ENCODE measurements at places on chromosomes 2 and 18.
A peak's percentile ranks its signal among the peaks of the same experiment; 100 is the strongest.

DNA sequence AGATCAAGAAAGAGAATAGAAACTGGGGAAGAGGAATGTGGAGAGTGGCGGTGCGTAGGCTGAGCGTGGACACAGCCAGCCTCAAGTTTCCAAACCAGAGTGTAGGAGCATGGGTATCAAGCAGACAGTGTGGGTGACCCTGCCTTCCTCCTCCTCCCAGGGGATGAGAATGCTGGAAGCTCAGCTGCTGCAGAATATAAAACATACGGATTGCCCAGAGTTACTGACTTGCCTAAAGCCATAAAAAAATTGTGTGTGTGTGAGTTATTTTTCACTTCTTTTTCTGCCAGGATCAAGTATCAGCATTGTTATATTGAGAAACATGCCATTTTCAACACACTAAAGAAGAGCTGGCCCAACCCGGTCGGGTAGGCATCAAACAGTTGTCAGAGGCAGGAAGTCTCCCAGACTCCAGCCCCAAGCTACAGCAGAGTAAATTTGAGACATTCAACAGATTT is 333.3 kb upstream of the ACVR2A start:
- DNase-seq: peak; percentile 52

GRCh38 chr2:241198381-241199279 is 10.2 kb downstream of the ANO7 start:
- no peak for DNase-seq

DNA sequence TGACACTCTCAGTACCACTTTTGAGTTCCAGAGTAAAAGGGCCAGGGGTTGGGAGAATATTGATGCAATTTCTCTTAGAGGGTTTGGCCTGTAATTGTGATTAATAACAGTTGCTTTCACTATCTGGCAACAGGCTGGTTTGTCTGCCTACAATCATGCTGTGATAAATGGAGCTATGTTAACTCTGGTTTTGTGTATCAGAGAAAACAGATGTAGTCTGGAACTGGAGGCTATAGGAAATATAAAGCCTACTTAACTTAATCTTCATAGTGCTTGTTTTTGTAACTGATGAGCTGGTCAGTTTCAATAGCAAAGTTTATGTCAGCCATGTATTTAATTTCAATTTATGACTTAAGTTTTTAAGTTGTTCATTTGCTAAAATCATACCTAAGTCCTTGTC is 138.0 kb downstream of the AGPS start:
- DNase-seq: peak; percentile 12

DNA sequence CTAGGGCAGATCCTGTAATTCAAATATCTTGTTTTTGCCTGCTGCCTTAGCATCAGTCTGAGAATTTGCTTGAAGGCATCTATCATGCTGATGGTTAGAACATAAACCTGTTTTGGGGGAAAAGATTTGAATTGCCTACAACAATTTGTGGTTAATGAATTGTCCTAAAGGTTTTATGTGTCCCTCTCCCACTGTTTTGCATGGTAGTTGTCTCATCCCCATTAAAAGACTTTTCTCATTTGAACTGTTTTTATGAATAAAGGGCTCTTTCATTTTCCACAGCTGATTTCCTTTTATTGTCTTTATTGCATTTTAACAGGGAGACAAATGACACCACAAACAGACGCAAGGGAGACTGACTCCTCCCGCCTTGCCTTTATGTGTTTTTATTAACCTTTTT is 275.6 kb downstream of the PIK3C3 start:
- DNase-seq: no peak

- peak; percentile 78 for DNase-seq
These were observed 28.4 kb upstream of the PUM2 start for GRCh38 chr2:20378891-20379519.

GRCh38 chr2:48527226-48527885 is 2.6 kb upstream of the STON1 start:
- peak; percentile 63 for DNase-seq
